AG04450 (cell line): ENCODE measurements at places on chromosomes 1 and 21.

DNA sequence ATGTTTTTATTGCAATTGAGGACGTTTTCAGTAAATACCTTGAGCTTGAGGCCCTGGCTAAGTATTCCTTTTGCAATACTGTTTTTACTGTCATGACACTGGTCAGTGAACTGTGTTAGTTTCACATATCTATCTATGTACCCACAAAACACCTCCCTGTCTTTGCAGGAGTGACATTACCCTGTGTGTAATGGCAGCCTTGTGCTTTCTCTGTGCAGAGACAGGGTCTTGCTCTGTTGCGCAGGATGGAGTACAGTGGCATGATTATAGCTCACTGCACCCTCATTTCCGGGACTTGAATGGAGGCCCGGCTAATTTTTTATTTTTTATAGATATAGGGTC lies 8.9 kb downstream of the YBX1 start:
- DNase-seq = no peak

DNA sequence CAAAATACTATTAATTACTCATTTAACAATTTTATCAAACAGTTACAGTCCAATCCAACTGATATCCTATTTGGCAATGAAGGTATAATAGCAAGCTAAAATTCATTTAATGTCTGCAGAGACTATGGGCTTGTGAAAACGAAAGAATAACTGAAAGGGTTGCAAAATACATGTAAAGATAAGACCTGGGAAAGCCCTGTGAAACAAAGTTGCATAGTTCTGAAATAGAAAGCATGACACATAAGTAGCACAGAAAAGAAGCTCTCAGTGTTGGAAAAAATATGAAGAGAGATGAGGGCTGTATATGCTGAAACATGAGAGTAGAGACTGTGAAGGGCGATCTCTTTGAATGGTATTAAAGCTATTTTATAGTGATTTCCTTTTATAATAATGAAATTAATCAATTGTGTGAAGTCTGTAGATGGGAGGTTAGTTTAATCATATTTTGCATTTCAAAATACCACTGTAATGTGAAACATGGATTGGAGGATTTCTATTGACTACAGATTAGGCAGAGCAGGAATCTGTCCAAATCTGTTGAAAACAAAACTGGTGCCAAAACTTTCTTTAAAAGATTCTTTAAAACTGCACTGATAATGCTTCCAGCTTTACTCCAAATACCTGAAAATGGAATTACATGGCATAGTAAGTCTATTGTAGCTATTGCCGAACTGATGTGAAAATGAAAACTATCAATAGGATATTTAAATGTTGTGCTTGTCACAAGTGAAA lies 1518.9 kb upstream of the B3GALT2 start:
- DNase-seq = no peak

- no peak for DNase-seq
These were observed 642 bp upstream of the PARP1 start for GRCh38 chr1:226408285-226409184.

DNA sequence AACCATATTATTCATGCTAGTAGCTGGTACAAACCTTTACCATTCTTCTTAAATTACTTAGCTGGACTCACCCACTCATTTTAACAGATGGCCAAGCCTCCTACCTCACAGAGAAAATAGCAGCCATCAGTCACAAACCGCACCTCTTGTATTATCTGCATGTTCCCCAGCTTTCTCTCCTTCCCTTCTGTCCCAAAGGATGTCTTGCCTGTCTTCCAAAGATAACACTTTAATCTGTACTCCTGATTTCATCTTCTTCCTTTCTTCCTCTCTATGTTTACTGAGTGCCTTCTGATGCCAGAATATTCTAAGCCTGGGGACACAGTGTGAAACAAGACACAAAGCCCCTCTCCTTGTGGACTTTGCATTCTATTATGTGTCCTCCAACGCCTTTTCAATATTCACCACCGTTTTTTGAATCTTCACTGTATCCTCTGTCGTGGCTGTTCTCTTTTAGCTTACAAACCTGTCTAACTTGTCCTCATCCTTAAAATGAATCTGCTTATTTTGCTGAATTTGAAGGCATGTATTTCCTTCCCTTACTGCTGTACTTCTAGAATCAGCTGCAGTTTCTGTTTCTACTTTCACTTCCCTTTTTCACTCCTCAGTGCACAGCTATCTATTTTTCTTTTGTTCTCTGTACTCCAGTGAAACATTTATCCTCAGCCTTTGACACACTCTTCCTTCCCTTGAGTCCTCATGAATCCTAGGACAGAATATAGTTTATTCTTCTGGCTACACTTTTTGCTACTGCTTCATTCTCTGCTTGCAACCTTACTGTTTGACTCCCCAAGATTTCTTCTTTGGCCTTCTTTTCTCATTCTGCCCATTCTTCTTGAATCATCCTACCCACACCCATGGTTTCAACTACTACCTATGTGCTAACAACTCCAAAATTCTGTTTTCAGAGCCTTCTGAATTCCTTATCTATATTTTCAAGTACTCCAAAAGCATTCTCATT lies 216.9 kb upstream of the SAMSN1 start:
- DNase-seq = no peak

DNA sequence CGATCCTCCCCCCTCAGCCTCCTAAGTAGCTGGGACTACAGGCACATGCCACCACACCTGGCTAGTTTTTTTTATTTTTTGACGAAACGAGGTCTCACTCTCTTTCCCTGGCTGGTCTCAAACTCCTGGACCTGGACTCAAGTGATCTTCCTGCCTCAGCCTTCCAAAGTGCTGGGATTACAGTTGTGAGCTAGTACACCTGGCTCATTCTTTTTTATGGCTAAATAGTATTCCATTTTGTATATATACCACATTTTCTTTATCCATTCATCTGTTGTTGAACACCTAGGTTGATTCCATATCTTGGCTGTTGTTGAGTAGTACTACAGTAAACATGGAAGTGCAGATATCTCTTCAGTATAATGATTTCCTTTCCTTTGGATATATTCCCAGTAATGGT lies 62.3 kb upstream of the RCC1 start:
- no peak for DNase-seq

DNA sequence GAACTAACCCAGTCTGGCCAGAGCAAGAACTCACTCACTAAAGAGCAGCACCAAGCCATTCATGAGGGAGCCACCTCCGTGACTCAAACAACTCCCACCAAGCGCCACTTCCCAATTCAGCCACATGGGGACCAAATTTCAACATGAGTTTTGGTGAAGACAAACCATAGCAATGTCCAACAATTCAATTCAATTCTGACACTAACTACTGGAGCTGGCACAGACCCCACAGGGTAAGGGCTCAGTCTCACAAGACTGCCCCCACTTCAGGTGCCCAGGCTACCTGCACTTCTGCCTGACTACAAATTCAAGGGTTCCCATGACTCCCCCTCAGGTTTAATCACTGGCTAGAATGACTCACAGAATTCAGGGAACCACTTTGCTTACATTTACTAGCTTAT lies 48.8 kb upstream of the RAP1A start:
- no peak for DNase-seq

DNA sequence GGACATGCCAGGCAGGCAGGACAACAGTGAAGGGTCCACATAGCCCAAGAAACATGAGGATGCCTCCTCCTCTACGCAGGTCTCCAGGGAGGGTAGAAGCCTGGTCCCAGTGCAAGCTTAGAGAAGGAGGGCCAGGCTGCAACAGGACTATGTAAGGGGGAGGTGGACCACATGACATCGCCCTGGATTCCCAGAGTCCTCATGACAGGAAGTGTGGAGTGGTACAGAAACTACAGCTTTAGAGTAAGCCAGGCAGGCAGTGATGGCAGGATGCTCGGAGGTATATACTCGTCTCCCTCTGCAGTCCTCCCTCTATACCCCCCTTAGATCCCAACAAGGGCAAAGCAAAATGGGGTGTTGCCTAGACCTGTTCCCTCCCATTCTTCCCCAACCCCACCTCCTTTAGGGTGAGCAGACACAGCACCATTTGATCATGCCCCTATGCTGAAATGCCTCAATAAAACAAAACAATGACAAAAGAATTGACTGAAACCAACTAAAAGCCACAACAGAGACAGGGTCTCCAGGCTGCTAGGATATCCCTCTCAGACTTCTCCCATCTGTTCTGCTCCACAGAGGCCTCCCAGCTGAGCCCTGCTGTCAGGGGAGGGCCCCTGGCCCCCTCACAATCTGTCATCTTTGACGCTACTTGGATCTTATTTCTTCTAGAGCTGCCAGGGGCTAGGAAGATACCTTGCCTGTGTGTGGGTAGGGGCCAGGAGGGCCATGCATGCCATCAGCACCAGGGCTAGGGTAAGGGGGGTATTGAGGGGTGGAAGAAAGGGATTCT lies 13.1 kb downstream of the FAM78B start:
- no peak for DNase-seq

- no peak for DNase-seq
These were observed 2.6 kb downstream of the CYP4B1 start for GRCh38 chr1:46801323-46802055.

- DNase-seq = no peak
These were observed 1001.8 kb downstream of the KCNT2 start for GRCh38 chr1:195606483-195606882.

DNA sequence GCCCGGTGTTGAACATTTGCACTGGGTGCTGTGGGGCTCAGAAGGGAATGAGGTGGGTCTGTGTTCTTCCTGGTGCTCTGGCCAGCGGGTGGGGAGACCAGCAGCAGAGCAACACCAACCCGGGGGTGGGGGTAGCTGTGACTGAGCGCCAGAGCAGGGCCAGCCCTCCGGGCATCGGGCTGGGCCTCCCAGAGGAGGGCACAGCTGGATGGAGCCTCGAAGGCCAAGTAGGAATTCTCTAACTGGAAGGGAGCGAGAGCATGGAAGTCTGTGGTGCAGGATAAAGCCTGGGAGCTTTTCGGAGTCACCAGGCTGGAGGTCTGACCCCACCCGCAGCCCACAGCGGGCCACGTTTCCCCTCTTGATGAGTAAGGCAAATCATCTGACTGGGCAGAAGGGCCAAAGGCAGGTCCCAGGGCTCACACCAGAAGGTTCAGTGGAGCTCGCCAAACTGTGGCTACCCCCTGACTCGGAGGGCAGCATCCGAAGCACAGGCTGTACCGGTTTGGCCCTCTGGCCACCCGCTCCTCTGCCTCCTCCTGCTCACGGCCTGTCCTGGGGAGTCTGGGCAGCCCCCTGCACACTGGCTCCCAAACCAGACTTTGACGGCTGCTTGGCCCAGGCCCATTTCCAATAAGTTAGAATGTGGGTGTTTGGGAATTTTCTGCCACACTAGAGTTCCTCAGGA lies 18.8 kb downstream of the SLC1A7 start:
- no peak for DNase-seq

DNA sequence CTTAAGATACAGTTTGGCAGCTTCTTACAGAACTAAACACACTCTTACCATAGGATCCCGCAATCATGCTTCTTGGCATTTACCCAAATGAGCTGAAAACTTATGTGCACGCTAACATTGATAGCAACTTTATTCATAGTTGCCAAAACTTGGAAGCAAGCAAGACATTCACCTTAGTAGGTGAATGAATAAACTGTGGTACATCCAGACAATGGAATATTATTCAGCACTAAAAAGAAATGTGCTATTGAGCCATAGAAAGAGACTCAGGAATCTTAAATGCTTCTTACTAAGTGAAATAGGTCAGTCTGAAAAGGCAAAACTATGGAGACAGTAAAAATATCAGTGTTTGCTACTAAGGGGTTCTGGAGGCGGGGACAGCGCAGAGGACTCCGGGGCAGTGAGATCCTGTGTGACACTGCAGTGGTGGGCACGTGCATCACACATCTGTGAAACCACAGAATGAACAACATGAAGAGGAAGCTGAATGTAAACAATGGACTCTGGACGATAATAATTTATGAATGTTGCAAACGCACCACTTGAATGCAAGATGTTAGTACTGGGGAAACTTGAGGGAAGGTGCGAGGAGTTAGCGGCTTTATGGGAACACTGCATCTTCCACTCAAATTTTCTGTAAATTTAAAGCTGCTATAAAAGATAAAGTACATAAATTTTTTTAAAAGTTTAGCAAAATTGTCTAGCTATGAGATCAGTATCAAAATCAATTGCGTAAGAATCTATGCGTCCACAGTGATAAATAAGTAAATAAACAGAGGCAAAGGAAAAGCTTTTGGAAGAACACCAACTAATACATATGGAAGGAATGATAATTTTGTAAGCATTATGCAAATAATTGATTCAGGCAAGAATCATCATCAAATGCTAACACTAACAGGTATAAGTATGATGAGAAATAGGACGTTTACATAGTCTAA lies 15.4 kb upstream of the SPATC1L start:
- no peak for DNase-seq

DNA sequence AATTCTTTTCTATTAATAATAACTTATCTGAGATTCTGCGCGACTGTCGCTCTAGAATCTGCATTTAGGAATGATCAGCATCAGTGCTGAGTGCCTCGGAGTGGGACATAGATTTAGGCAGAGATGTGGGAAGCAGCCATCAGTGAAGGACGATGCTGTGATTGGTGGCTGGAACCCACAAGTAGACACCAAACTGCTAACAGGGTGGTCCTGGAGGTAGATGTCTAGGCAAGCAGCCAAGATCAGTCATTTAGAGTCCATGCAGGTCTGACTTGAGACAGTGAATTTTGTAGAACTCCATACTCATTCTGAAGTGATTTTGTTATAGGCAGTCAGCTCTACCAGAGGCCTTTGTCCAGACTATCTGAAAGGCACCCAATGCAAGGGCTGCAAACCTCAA lies 51.8 kb upstream of the LYST start:
- DNase-seq = no peak

GRCh38 chr1:24381256-24381655 lies 32.3 kb downstream of the STPG1 start:
- no peak for DNase-seq

DNA sequence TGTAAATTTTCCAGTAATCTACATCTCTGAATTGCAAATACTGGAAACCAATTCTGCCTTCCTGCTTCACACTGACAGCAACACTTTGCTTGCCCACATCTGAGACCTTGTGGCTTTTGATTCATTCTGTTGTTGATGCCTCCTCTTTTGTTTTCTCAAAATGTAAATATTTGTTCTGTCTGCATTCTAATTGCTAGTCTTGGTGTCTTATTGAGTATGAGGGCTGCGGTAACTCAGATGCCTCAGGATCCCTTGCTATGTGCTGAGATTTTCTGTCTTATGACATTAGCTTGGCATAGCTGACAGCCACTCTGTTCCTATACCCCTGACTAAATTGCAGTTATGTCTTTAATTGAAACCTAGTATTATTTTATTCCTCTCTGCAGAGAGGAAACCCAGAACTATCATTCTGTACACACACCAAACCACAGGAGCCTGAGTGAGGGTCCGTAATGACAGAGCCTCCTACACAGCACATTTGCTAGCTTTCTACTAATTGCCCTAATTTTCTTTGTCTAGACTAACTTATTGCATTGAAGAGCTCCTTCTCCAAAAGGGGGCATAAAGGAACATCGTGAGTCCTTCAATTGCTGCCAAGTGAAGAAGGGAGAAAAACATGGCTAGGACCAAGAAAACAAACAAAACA lies 72.1 kb downstream of the GREM2 start:
- no peak for DNase-seq
